Stimulated activated CD4-positive, alpha-beta T cell treated with anti-CD3 and anti-CD28 coated beads, Interleukin-1b, Interleukin-23, amount 100 ng/mL, for 24 hours (primary cell): ENCODE measurements at places on chromosomes 2 and 18.

GRCh38 chr2:100984892-100985307 lies 17.2 kb upstream of the RPL31 start:
- peak; percentile 67 for DNase-seq

DNA sequence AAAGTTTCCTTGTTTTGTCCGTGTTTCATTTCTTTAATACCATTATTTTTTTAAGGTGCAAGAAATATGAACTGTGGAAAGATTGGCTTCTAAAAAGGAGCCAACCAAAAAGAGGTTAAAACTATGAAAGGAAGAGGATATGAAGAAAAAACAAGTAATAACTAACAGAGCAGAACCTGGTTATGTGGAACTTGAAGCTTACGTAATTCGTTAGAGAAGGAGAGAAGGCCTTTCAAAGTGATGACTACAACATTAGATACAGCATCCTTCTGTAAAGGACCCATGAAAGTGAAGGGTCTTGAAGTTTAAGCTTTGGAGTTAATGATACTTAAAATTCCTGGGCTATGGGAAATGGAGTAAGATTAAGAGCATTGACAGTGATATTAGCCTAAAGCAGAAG lies 84.5 kb downstream of the ANKRD12 start:
- no peak for DNase-seq

DNA sequence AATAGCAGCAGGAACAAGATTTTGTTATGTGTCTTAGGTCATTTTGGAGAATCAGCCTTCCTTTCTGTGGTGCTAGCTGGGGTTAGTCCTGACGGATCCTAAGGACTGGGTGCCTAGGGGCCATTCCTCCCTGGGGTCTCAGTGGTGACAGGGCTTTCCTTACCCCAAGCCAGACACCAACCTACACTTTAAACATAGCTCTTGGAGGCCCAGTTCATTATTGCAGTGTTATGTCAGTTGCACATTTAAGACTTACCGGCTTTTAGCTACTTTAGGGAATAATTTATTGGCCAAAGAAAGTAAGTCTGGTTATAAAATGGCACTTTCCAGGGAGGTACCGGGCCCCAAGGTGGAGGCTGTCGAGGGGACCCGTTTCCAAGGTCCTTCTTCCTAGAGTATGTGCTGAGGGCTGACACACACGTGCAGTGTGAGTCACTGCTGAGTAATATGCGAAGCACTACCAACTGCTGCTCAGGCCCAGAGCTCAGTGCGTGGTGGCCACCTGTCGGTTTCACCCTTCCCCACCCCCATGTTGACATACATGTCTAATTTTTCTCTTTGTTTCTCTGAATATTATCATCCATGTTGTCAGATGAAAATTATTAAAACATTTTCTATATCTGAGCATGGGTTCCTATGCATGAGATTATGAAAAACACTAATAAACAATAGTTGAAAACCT lies 37.0 kb upstream of the GRHL1 start:
- peak; percentile 27 for DNase-seq

- DNase-seq, result no peak
These were observed 25.8 kb downstream of the TCF23 start for GRCh38 chr2:27174638-27175037.

GRCh38 chr2:183149489-183149888 lies 25.2 kb downstream of the NUP35 start:
- no peak for DNase-seq

DNA sequence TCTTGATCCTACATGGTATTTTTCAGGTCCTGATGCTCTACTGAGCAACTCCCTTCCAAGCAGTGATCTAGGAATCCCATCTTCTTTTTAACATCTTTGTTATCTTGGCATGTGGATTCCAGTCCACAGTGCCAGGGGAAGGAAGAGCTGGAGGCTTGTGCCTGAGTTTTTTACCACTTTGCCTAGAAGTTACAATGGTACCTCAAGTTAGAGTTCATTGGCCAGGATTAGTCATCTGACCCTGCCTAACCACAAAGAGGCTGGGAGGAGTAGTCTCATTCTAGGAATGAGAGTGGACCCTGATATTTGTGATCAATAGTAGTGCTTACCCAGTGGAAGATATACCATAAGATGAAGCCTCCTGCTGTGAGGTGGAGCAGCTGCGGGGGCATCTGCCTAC lies 109.3 kb downstream of the ADCYAP1 start:
- DNase-seq, result no peak

DNA sequence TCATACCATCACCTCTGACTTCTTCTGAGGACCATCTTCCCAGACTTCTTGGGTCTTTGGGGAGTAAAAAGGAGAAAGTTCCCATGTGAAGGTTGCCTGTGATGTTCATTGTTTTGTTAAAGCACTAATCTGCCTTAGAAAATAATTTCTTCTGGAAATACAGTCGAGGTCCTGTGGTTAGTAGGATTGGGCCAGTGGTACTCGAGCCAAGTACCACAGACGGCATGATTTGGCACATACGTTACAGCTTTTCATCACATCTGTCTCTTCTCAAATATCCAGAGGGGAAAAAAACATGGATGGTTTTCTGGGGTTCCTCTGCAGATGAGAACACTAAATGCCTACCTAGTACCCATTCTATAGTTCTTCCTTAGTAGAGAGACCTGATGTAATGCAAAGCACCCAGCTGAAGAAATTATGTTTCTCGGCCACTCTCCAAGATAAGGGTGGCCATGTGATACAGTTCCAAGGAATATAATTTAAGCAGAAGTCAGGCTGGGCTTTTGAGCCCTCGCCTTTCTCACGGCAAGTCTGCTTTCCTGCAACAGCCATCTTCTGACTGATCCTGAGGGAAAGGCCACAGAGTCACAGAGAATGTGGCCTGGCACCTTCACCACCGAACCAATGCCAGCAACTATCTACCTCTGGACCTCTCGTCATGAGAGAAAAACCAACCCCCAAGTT lies 161.0 kb downstream of the RNF152 start:
- DNase-seq, result no peak
